ENCODE measurements at places on chromosomes 6 and 20.

DNA sequence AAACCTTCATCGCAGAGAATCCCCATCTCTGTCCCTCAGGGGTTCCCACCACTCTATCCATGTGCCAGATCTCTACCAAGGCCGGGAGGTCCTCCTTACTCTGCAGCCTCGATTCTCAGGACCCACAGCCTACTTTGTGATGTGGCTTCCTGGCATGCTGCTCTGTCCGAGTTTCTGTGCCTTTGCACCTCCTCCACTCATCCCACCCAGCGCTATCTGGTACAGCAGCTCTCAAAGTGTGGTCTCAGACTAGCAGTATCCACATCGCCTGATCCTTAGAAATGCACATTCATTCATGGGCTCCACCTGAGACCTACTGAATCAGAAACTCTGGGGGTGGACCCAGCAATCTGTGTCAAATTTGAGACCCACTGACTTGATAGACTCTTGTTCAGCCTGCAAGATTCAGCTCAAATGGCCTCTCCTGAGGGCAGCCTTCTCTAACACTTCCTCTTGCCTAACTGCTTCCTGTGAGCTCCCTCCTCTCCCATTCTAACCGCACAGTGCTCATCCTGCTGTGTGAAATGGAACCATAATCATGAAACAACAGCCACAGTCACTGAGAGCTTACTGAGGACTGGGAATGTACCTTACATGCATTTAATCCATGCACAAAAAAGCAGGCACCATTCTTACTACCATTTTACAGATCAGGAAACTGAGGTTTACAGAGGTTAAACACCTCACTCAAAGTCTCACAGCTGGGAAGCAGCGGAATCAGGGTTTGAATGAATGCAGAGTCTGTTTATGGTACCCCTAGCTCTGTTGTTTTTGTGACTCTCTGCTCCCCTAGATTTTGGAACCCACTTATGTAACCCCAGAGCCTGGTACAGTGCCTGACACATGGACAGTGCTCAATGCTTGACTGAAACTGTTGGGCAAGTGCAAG is 69.4 kb downstream of the JPH2 start:
- DNase-seq, result no peak

GRCh38 chr6:36350681-36351571 is 14.2 kb upstream of the BNIP5 start:
- DNase-seq, result no peak

GRCh38 chr6:37168163-37168758 is 1.7 kb upstream of the PIM1 start:
- no peak for DNase-seq

GRCh38 chr6:32181148-32181702 is 2.8 kb downstream of the AGER start:
- DNase-seq, result no peak

- peak; percentile 65 for DNase-seq
Measured at GRCh38 chr20:62618611-62619529, 23.4 kb upstream of the SLCO4A1 start.

DNA sequence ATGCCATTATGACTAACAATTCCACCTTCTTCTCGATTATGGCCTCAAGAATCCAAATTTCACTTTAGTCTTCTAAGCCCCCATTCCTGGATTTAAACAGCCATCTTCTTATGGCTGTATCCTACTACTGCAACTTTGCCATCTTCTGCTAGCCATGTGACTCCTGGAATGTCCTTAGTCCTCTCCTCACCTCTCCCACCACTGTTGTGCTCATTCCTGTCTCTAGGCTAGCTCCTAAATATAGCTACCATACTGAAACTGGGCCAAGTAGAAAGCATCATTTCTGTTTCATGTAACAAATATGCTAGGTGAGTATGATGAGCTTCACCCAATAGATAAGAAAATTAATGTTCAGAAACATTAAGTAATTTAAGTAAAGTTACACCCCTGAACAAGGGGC is 313.1 kb downstream of the CLVS2 start:
- no peak for DNase-seq

GRCh38 chr20:47785854-47786764 is 828 bp upstream of the SULF2 start:
- no peak for DNase-seq

DNA sequence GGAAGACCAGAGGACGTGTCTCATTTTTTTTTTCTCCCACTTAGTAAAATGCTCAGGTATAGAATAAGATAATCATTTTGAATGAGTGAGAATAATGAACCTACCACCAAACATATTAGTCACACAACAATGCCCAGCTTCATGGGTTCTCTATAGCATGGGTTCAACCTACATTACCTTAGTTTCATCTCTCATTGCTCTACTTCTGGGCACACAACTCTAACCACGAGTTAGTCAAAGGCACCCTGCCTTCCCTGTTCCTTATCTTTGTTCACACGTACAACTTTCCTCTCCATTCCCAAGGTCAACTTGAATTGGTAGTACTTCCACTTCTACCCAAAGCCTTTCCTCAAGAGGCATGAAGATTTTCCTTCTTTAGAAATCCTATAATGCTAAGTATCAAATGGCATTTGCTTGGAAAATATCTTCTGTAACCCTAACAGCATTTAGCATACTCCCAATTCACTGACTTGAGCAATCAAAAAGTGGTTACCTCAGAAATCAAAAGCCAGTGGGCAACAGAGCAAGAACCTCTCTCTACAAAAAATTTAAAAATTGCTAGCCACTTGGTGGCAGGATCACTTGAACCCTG is 20.9 kb downstream of the DEK start:
- DNase-seq, result no peak

GRCh38 chr6:33714385-33715040 is 3.0 kb upstream of the UQCC2 start:
- no peak for DNase-seq

- DNase-seq, result no peak
Measured at GRCh38 chr6:162220876-162221275, 506.7 kb downstream of the PRKN start.

- DNase-seq, result no peak
Measured at GRCh38 chr6:123118811-123119210, 122.8 kb downstream of the CLVS2 start.

GRCh38 chr6:47811443-47811842 is 29.6 kb downstream of the OPN5 start:
- DNase-seq, result no peak

- DNase-seq, result peak; percentile 64
Measured at GRCh38 chr20:63850689-63851547, 10.4 kb upstream of the ABHD16B start.

GRCh38 chr6:63097222-63097621 is 114.0 kb upstream of the FKBP1C start:
- no peak for DNase-seq

- no peak for DNase-seq
Measured at GRCh38 chr6:142786476-142786875, 158.5 kb downstream of the HIVEP2 start.

- no peak for DNase-seq
Measured at GRCh38 chr6:46191961-46192360, 21.2 kb upstream of the ENPP5 start.

- no peak for DNase-seq
Measured at GRCh38 chr6:126063512-126064146, 77.3 kb downstream of the TRMT11 start.

- DNase-seq, result no peak
Measured at GRCh38 chr20:35180266-35180665, 8.4 kb downstream of the PROCR start.

DNA sequence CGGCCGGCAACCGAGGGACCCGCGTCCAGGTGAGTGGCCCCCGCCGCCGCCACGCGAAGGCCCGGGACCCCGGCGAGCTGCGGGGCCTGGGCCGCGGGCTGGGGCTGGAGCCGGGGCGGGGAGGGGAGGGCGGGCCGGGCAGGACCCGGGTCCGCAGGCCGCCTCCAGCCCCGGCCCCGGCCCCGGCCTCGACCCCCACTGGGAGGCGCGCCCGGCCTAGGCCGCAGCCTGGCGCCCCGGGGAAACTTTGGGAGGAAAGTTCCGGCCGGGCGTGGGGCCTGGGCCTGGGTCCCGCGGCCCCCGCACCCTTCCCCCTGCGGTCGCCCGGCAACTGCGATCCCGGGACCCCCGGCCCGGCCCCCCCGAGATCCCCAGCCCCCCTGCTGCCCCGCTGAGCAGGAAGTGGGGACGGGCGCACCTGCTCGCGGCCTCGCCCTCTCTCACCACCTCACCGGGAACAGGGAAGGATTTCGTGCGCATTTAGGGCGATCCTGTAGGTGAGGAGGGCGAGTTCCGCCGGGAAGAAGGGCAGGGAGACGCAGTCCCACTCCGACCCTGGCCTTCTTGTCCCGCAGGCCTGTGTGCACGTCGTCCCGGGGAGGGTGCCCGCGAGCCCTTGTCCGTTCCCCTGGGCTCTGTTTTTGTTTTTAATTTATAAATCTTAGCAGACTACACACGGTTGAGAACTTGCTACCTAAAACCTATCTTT is 402 bp downstream of the OSBPL2 start:
- DNase-seq, result peak; percentile 12

GRCh38 chr6:43520097-43520496 is 3.2 kb downstream of the POLR1C start:
- DNase-seq, result no peak

GRCh38 chr6:37006793-37007339 is 1.4 kb downstream of the FGD2 start:
- DNase-seq, result no peak

GRCh38 chr6:151387175-151387970 is 4.0 kb downstream of the ZBTB2 start:
- DNase-seq, result no peak

DNA sequence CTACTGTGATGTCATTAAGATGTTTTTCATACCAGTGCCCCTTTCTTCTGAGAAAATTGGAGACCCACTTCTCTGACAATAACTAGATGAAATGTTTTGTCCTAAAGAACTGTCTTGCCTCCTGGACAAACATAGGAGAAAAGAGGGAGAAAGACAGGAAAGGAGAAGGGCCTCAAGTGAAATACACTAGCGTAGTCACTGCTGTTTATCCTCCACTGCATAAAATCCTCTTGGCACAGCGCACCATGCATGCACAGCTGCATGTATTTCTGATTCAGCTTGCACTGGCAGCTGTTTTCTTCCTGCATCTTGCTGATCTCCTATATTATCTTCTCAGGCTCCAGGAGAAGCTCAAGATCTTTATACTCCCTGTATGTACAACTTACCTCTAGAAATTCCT is 158.0 kb upstream of the BMP5 start:
- no peak for DNase-seq

DNA sequence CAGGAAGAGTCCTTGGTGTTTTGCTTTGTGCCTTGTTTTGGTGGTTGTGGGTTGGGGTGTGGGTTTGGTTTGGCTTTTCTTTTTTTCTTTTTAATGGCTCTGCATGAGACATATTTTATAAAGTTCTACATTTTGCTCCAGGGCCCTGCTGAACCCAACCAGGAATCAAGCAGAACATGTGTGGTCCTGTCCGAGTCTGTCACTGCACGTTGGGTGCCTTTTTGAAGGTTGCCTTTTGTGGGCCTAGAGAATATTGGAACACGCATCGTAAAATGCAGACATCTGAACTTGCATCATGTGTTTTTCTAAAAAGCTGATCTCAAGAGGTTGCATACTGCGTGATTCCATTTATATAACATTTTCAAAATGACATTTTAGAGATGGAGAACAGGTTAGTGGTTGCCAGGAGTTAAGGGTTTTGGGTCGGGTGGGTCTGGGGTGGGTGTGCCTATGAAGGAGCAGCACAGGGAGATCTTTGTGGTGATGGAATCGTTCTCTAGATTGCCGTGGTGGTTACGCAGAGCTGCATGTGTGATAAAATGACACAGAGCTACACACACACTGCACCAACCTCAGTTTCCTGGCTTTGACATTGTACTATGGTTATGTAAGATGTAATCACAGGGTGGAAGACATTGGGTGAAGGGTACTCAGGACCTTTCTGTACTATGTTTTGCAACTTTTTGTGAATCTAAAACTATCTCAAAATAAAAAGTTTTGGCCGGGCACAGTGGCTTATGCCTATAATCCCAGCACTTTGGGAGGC is 80.2 kb downstream of the EYA2 start:
- DNase-seq, result no peak

GRCh38 chr6:42320762-42321161 is 103.1 kb upstream of the MRPS10 start:
- no peak for DNase-seq

DNA sequence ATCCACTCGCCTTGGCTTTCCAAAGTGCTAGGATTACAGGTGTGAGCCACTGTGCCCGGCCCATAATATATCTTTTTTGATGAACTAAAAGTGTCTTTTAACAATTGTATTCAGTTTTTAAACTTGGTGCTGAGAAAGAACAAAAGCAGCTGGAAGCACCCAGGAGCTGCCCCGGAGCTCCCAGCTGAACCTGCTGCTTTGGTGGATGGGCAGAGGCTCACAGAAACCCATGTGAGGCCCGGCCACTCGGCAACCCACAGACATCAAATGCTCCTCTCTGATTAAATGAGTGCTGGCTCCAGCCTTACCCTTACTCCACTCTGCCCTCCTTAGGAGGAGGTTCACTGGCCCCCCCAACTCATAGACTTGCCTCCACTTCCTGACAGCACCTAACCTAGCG is 59.4 kb upstream of the FRMD1 start:
- no peak for DNase-seq

DNA sequence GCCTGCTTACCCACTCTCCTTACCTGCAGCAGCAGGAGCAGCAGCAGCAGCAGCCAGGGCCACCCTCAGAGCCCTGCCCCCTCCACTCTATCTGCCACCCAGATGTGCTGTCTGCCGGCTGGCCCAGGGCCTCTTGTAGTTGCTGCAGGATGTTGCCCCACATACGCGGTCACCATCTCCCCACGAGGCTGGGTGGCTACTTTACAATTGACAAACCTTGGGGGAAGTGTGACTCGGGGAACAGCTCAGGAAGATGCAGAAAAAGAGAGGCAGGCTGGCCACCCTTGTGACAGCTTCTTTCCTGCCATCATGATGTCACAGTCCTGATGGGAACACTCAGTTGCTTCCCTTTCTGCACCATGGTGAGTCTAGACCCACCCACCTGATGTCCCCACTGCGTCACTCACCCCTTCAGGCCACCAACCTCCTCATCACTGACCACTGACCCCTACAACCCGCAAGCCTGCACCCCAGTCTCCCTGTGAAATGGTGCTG is 14.5 kb downstream of the TREM1 start:
- no peak for DNase-seq

DNA sequence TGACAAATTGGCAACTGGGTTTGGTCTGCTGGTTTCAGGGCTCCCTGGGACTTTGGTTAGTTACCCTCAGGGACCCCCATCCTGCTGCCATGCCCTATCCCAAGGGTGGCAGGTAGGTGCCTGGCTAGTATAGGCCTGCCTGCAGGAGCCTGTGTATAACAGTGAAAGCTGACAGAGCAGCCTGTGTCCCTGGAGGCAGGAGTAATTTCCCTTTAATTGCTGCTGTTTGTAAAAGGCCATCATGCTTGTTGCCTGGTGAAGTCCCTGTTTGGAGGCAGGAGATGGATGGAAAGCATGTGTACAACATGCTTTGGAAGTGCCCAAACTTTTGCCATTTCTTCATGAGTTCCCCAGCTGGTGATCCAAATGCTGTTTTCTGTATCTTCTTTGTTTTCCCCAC is 30.1 kb downstream of the CMTR1 start:
- DNase-seq, result no peak

All from stimulated activated CD4-positive, alpha-beta T cell treated with anti-CD3 and anti-CD28 coated beads, Interleukin-2, amount 100 ng/mL, for 24 hours (primary cell).